ENCODE measurements at places on chromosomes 4 and X. TPM values are rescaled to one million over a fixed set of nuclear protein-coding genes. Genes with fewer than 3 reads are reported as not detected.

DNA sequence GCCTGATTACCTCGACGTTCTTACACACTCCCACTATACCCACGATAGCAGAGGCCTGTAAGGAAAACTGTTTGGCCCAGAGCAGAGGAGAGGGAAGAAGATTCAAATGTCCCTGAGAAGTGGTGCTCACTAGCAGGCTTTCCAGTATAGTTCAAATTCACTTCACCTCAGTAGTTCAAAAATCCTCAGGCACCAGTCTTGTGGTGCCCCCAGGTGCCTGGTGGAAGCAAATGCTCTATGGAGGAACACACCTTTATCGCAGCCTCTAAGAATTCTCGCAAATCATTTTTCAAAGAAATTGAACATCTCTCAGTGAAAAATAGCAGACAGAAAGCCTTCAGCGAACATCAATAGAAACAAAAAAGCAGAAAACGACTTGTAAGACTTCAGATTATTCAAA is 12.2 kb upstream of the MTMR1 start:
- no peak overlapping the region for H3K27ac ChIP-seq
- no peaks in the 10 kb centered on the region for H3K27me3 ChIP-seq
- no peaks in the 10 kb centered on the region for H3K36me3 ChIP-seq
- DNase-seq: no peak
- H3K4me3 ChIP-seq: no peak overlapping the region

GRCh38 chr4:66555301-66555700 is 885.0 kb upstream of the EPHA5 start:
- H3K4me1 ChIP-seq: no peaks in the 10 kb centered on the region
- no peak for DNase-seq
- no peak overlapping the region for H3K27ac ChIP-seq
- no peaks in the 10 kb centered on the region for H3K36me3 ChIP-seq
- no peak overlapping the region for H3K4me3 ChIP-seq
- H3K27me3 ChIP-seq: no peaks in the 10 kb centered on the region

DNA sequence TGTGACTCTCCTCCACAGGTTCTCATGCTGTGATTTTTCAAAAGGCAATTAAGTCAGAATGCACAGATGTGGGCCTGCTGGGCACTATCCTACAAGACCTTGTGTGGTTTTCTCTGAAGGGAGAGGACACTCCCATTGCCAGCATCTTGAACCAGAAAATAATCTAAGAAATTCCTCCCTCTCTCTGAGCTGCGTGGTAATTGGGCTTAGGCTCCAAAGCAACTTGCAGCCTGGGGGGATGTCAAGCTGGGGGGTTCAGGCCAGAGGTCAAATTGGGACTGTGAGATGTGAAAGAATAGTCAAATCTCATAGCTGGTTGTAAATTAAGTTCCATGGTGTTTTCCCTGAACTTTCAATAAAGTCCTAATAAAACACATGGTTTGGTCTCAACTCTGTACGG is 350.6 kb upstream of the SLC7A11 start:
- H3K36me3 ChIP-seq: no peaks in the 10 kb centered on the region
- no peaks in the 10 kb centered on the region for H3K27me3 ChIP-seq
- no peak overlapping the region for H3K27ac ChIP-seq
- H3K4me3 ChIP-seq: no peak overlapping the region
- no peak for DNase-seq

DNA sequence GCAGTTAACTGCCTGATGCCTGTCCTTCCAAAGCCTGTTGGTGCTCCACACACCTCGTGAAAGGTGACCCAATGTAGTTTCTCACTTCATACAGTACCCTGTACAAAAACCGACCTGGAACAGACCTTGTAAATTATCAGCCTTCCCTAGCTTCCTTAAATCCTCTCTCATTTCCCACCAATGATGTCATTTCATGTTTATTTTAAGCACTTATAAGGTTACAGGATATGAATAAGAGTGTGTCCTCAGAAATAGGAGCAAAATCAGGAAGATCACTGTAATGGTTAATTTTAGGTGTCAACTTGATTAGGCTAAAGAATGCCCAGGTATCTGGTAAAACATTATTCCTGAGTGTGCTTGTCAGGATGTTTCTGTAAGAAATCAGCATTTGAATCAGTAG is 44.7 kb downstream of the TMEM150C start:
- no peak for DNase-seq
- no peaks in the 10 kb centered on the region for H3K36me3 ChIP-seq
- H3K4me1 ChIP-seq: no peaks in the 10 kb centered on the region
- H3K27me3 ChIP-seq: no peaks in the 10 kb centered on the region
- no peak overlapping the region for H3K27ac ChIP-seq

- H3K27ac ChIP-seq: no peak overlapping the region
- H3K4me3 ChIP-seq: no peak overlapping the region
- H3K4me1 ChIP-seq: peaks cover 19% of the 10 kb centered on the region
- no peak for DNase-seq
These were observed 5.8 kb downstream of the MAEA start for GRCh38 chr4:1295405-1296055.

DNA sequence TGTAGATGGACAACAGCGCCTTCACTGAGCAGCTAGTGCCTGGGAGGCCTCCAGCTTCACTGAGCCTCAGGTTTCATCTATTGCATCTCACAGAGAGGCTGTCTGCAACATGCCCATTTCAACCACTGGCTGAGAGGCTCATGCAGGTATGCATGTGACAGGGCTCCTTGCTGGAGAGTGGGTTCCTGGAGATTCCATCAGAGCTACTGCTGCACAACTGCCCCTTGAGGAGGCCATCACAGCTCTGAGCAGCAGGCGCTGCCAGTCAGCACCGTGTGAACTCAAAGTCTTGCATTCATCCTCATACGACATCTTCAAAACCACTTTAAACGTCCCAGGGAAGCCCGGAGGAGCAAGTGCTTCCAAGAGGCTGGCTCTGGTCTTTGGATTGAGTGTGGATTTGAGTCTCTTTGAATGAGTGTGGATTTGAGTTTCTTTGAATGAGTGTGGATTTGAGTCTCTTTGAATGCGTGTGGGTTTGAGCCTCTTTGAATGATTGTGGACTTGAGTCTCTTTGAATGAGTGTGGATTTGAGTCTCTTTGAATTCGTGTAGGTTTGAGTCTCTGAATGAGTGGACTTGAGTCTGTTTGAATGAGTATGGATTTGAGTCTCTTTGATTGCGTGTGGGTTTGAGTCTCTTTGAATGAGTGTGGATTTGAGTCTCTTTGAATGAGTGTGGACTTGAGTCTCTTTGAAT is 8.7 kb downstream of the P2RY8 start:
- no peak for DNase-seq
- no peaks in the 10 kb centered on the region for H3K4me1 ChIP-seq
- H3K4me3 ChIP-seq: no peak overlapping the region
- H3K36me3 ChIP-seq: no peaks in the 10 kb centered on the region

- H3K27me3 ChIP-seq: no peaks in the 10 kb centered on the region
- no peaks in the 10 kb centered on the region for H3K36me3 ChIP-seq
- no peak overlapping the region for H3K27ac ChIP-seq
- H3K4me1 ChIP-seq: no peaks in the 10 kb centered on the region
- no peak for DNase-seq
These were observed 79.6 kb downstream of the MAPK10 start for GRCh38 chr4:86280246-86280645.

DNA sequence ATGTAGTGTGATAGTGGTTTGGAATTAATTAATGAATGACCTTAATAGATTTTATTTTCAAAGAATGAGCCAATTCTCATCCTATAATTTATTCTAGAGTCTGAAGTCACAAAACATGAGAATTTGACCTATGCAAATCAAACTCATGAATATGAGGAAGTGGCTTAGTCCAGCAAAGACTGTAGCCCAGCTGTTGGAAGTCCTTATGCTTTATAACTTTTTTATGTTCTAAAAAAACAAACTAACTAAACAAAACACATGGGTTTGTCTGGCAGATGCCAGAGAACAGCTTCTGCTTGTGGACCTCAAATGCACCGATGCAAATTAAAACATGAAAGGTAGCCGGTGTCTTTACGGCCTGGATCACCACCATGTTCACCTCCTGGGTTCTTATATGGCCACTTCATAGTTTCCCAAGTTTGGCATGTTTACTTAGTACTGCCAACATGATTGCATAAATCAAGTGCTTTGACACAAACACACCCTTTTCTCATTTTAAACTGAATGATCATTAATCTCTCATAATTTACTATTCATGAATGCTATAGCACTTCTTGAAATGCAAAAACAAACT is 277.4 kb downstream of the PAPSS1 start:
- H3K4me1 ChIP-seq: no peaks in the 10 kb centered on the region
- H3K27ac ChIP-seq: no peak overlapping the region

DNA sequence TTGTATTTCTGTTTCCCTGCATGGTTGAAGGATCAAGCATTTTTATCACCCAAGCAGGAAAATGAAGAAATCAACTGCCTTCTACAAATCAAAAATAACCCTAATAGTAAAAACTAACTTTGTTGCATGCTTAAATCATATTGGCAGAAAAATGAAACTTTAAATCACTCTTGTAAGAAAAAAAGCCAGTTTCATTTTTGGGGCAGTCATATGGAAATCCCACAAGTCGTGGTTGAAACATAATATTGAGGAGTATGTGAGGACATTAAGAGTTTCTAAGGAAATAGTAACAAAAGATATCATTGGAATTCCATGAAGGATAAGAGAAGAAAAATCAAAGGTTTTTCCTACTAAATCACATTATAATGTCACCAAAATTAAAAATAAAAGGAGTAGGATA is 8.4 kb downstream of the TEC start:
- H3K27ac ChIP-seq: no peak overlapping the region
- DNase-seq: no peak
- H3K4me3 ChIP-seq: no peak overlapping the region
- H3K36me3 ChIP-seq: no peaks in the 10 kb centered on the region

- no peaks in the 10 kb centered on the region for H3K27me3 ChIP-seq
- H3K36me3 ChIP-seq: no peaks in the 10 kb centered on the region
- DNase-seq: no peak
- H3K4me1 ChIP-seq: peaks cover 14% of the 10 kb centered on the region
- H3K27ac ChIP-seq: no peak overlapping the region
These were observed 156.0 kb downstream of the DCLK2 start for GRCh38 chr4:150234246-150234645.

GRCh38 chrX:153988493-153988892 is 15.9 kb downstream of the TMEM187 start:
- H3K27ac ChIP-seq: no peak overlapping the region
- H3K4me1 ChIP-seq: no peaks in the 10 kb centered on the region
- H3K36me3 ChIP-seq: no peaks in the 10 kb centered on the region
- DNase-seq: no peak

DNA sequence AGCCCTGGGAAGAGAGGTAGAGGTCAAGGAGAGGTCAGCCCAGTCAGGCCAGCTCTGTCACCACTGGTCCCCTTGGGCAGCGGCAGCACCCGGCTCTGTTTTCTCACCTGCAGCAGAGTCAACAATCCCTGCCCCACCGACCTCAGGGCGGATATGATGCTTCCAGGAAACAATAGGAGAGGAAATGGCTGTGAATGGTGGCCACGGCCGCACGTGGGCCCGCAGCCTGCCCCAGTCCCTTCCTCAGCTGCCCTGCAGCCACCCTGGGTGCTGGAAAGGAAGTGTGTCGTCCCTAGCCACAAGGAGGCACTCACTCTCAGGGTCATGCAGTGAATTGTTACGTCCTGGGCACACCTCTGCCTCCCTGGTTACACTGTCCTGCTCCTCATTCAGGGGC is 92.5 kb upstream of the ENPP6 start:
- H3K4me1 ChIP-seq: no peaks in the 10 kb centered on the region
- H3K27ac ChIP-seq: no peak overlapping the region
- no peak overlapping the region for H3K4me3 ChIP-seq
- no peak for DNase-seq
- no peaks in the 10 kb centered on the region for H3K36me3 ChIP-seq

DNA sequence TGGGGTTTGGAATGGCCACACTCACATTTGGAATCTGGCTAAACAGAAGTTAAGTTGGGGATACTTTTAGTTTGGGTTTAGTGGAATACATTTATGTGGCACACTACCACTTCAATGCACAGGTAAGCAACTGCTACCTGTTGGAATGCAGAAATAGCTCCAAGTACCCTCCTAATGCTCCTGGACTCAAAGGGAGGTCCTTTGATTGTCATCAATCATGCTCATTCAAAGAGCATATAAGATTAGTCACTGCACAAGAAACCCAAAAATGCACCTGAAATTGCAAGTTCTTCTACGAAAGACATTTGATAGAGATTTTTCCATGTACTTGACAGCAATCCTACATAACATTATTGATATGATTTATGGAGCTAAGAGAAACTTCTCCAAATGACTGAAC is 247.7 kb downstream of the ANKRD50 start:
- no peaks in the 10 kb centered on the region for H3K36me3 ChIP-seq
- no peaks in the 10 kb centered on the region for H3K27me3 ChIP-seq
- DNase-seq: no peak
- no peak overlapping the region for H3K4me3 ChIP-seq

DNA sequence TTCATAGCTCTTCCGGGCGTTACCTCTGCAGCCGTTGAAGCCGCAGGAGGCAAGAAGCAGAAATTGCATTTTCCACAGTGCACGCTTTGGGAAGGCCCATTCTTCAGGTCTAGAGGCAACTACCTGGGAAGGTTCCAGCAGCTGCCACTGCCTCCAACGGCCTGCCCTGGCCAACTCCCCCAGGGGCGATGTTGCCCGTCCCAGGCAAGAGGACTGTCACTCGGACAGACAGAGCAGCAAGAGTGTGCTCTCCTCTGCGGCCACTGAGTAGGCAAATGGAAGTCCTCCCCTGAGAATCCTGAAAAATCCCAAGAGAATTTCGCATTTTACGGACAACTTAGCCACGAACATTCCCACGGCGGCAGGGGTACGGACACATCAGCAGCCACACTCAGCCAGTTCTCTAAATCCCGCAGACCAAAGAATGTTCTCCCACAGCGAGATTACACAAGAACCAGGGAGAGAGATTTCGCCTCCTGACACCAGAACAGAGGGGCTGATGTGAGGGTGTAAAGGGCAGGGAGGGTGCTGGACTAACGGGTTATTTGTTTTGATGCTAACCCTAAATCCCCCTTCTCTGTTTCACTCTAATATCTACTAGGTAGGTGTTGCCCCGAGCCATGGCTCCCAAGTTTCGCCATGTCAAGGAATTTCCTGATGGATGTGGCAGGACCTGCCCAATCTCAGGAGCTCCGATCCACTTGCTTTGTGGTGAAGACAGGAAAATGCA is 63.8 kb downstream of the SEPSECS start:
- no peak for DNase-seq
- no peaks in the 10 kb centered on the region for H3K27me3 ChIP-seq
- no peaks in the 10 kb centered on the region for H3K4me1 ChIP-seq
- no peak overlapping the region for H3K27ac ChIP-seq
- H3K36me3 ChIP-seq: no peaks in the 10 kb centered on the region

DNA sequence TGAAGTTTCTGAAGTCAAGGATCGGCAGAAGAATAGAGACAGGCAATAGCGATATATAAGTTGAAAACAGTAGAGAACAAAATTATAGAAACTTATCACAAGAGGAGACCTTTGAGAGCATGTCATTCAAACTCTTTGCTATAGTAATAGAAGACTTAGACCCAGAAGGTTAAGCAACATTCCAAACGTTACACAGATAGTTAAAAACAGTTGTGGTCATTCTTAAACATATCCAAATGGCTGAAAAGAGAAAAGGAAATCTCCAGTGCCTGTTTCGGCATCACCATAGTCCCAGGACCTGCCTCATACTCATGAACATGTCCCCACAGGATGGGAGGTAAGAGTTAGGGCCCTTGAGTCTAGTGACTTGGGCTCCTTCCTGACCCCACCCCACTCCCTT is 258.1 kb upstream of the NOCT start:
- no peak overlapping the region for H3K27ac ChIP-seq
- no peaks in the 10 kb centered on the region for H3K4me1 ChIP-seq
- no peak overlapping the region for H3K4me3 ChIP-seq
- H3K27me3 ChIP-seq: no peaks in the 10 kb centered on the region

SLC9B1 gene
- total RNA-seq: not detected

GIMD1 gene
- not detected for total RNA-seq

ZC4H2 gene
- 1.1 TPM for total RNA-seq

FRMD7 gene
- not detected for total RNA-seq

SSX2B gene
- total RNA-seq: not detected

F8 gene
- 15.2 TPM for total RNA-seq

AKAP14 gene
- 2.7 TPM for total RNA-seq

GPR34 gene
- not detected for total RNA-seq

Data from PC-9 (cell line).